ENCODE measurements at places on chromosomes 6 and 20.

DNA sequence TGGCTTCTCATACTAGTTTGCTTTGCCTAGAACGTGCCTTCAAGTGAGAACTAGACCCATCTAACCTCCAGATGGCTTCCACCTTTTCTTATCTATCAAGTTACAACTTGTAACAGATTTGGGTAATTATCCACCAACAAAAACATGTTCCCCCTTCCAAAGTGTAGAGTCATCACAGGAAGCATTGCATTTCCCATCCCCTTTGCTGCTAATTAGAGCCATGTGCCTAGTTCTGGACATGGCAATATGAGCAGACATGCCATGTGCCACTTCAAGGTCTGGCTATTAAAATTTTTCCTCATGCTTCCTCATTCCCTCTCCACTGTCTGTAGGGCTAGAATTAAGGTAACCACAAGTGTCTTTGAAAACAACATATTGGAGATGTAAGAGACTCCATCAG lies 814.4 kb downstream of the TENT5A start:
- no peak for DNase-seq

DNA sequence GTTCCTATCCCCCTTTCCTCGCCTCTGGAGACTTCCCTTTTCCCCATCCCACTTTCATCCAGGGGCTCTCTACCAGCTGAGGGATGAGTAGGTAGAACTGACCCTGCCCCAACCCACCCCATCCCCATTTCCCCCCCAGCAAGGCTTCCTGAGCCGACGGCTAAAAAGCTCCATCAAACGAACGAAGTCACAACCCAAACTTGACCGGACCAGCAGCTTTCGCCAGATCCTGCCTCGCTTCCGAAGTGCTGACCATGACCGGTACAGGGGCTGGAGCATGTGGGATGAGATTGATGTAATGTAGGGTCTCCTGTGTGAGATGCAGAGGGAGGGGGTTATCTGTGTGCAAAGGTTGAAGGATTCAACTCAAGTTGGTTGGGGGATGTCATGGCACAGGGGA lies 12.7 kb downstream of the SYNGAP1 start:
- no peak for DNase-seq

DNA sequence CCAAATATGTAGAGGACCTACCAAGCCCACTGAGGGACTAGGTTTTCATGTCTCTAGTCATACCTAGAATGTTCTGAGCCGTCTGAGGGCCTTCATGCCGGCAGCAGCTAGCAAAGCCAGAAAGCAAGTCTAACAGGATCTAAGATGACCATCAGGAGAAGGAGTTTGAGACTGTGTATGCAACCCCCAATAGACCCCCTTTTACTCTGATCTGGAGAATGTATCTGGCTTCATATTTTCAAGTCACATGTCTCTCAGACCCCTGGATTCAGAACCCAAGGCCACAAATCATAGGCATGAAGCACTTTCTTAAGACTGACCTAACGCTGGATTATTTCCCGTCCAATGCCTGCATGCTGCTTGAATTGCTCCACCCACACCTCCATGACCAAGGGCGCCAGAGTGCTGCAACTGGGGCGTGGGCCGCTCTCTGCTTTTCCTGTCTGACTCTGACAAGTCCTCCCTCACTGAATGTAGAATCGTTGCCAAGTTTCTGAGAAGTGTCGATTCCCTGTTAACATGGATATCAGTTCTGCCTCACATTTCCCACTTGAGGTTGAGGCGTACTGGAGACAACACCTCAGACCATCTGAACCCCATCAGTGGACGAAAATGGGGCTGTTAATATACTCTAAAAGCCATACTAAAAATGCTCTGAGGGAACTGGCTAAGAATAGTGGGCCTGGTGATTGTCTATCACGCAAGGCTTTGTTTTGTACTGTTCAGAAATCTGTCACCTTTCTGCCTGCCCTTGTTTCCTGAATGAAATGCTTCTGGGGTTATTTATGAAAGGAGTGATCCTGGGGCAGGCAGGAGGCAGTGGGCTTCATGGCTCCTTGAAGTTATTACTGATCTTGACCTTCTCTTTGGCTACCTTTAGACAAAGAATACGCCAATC lies 23.9 kb upstream of the ASXL1 start:
- no peak for DNase-seq

DNA sequence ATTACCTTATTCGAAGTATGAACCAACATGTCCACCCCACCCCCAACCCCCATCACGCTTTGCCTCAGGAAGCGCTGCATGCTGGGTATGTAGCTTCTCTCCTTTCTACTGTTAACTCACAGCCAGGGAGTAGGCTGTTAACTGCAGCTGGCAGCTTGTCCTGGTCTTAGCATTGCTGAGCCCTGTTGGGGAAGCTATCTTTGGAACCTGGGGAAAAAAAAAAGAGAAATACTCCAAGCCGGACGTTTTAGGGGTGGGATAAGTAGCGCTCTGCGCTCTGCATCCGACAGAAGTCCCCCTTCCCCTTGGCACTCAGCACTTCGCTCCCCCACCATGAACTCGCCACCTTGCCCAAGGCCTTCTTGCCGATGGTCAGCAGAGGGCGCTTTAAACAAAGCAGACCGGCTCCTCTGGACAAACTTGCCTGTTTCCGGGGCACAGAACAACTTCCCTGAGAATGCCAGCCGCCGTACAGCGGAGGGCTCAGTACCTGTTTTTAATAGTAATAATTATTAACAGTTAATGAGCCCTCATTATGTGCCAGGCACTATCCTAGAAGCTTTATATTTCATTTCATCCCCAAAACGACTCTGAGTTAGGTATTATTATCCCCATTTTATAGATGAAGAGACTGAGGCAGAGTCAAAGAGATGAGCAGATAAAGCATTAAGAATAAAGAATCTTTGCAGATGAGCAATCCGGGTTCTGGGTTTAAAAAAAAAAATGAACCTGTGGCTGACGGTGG lies 35.2 kb upstream of the MDFI start:
- peak; percentile 81 for DNase-seq

DNA sequence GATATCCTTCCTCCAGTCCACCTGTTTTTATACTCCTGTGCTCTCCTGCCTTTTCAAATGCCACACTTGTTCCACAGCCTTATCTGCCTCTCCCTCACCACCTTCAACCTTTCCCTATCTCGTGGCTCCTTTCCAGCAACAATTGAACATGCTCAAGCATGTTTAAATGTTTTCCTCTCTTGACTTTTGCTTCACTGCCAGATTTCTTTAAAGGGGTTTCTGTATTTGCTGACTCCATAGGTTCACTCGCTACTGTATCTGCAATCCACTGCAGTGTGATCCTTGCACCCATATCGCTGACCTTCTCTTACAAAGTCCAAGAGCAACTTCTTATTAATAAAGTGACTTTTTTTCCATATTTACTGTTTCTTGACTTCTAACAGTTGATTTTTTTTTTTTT lies 11.2 kb upstream of the GMNN start:
- DNase-seq: no peak

DNA sequence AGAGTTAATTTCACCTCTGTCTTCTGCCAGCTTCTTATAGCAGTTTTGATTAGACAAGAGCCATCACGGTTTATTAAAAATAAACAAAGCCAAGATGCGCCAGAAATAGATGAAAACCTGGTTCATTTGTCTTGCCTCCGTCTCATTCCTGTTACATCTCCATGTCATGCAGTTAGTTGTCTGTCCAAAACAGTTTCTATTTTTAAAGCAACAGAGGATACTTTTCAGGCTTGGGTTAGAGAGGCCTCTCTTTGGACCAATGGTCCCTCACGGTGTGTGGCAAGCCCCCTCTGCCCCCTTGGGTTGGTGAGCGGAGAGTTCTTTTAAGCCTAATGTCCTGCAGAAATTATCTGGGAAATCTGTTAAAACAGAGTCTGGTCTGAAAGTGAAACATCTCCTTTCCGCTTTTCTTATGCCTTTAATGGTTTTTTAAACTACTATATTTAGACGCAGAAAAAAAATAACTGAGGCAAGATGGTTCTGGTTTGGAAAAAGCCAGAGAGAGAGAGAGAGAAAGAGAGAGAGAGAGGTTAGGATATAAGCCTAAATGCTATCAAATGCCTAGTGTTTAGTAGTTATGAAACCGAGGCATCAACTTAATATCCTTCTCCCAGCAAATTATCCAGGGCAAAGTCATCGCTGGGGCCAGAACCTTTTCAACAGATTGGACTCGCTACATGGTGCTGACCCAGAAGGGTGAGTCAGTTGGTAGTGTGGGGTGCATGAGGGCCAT lies 64.5 kb downstream of the ZDHHC14 start:
- no peak for DNase-seq

DNA sequence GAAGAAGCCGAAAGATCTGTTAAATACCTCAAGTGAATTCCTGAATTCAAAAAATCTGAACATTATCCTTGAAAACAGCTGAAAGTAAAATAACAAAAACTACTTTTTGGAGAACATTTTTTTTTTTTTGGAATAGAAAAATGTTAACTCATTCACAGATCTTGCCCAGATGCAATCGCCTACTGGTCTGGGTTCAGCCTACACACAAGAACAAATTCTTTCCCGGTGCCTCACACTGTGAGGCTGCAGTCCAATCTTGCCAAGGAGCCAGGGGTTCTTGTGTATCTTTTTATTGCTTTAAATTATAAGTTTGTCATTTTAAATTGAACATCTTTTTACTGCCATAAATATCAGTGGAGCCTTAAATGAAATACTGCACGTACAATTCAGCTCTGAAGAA lies 41.2 kb upstream of the TMEM200A start:
- DNase-seq: no peak

GRCh38 chr20:63291811-63292210 lies 1.2 kb upstream of the COL20A1 start:
- DNase-seq: no peak

DNA sequence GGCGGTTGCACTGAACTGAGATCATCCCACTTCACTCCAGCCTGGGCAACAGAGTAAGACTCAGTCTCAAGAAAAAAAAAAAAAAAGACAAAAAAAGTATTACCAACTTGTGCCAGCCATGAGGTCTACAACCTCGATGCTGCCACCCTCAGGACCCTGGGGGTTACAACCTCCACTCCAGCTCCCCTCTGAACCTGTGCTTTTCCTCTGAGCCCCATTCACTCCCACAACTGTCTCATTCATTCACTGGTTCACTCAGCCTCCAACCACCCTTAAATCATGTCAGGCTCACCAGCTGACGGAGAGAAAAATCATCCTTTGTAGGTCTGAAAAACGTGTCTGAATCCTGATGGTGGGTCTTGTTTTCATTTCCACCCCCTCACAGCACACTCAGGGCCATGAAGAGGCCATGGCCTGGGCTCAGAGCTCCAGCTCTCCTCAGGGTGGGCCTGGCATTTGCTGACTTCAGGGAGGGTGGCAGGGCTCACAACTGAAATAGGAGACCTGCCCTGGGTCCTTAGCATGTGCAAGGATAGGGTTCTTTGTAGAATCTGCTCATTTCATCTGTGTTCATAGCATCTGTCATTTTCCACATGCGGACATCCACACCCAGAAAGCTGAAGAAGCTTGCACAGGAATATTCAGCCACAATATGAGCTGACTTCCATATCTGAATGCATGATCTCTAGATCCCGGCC lies 1.9 kb upstream of the ULBP1 start:
- DNase-seq: no peak

- DNase-seq: no peak
These were observed 742 bp downstream of the TBCC start for GRCh38 chr6:42745083-42745639.

DNA sequence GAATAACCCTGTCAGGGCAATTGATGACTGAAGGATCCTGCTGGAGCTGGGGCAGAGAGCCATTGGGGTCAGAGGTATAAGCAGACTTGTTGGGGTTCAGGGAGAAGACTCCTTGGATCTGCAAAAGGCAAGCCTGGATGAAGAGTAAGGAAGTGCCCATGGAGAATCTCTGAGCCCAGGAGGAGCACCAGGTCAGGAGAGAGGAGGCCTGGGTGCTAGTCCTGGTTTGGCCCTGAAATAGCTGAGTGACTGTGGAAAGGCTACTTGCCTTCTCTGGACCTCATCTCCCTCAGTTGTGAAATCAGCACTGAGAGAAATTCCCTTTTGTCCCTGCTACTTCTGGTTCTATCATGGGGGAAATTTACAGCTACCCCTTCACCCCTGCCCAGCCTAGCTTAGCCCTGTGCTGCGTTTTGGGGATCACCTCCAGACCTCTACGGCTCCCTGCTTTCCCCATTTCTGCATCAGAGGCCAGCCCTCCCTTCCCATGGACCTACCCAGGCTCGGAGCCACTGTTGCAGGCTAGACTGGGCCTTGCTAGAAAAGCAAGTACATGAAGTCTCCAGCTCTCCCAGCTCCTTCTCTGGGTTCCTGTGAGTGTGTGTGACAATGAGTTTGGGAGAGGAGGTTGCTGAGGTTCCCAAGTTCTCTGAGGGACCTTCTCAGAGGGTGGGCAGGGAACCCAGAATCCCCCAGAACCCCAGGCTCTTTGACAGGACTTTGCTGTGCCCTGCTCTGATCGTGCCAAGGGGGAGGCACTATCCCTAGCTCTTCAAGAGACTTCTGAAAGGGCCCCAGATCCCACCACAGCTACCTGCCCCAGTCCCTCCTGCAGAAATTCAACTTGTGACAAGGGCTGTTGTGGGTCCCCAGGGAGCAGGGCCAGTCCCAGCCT lies 2.3 kb upstream of the NCR2 start:
- DNase-seq: no peak

DNA sequence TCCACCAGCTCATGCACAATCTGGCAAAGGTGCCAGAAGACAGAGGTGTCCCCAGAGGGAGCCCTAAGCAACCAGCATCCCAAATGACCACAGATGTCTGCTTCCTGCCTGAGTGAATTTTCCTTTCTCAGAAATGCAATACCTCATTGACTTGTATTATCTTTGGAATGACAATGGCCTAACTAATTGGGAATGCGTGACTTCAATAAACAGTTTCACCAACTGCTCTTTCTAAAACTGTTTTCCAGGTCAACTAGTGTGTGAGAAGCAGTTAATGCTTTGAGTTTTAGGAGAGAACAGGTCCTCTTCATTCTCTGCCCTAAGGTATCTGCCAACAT lies 108.9 kb upstream of the SNX9 start:
- no peak for DNase-seq

DNA sequence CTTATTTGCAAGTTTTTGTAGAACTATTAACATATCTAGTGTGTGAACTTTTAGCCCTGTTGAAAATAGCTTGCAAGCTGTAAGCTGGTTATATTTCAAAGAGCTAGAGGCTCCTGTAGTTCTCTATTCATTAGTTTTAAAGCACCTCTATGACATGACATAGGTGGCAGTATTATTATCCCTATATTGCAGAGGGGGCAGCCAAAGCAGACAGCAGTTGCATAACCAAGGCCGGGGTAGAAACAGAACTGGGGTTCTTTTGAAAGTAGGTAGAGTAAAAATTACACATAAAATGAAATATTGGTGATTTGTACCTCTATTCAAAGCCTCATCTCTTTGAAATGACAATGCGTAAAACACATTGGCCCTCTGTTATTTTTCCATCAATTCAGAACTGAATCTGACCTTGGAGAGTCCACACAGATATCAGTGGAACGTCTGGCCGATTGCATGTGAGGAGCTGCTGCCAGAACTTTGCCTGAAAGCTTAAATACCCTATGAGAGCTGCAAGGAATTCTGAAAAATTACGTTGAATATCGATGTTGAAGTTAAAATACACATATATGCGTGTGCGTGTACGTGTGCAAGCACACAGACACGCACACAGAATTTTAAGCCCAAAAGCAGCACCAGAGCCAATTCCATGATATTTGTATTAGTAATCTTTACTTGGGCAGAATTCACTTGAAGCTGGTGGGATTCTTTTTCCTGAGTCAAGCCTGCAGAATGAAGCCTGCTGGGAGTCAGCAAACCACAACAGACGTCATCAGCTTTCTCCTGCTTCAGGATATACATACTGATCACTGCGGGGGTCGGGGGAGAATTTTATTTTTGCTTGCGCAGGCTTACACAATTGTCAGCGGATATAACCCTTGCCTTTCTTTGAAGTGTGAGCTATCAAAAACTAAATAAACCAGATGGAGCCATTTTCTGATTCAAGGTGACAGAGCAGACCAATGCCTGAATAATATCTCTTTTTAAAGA lies 163.2 kb downstream of the PDE7B start:
- DNase-seq: no peak

- DNase-seq: no peak
These were observed 63.8 kb downstream of the GMDS start for GRCh38 chr6:2181567-2181966.

Measured in NCI-H526 (cell line).